ENCODE measurements at places on chromosomes 7 and 10.

DNA sequence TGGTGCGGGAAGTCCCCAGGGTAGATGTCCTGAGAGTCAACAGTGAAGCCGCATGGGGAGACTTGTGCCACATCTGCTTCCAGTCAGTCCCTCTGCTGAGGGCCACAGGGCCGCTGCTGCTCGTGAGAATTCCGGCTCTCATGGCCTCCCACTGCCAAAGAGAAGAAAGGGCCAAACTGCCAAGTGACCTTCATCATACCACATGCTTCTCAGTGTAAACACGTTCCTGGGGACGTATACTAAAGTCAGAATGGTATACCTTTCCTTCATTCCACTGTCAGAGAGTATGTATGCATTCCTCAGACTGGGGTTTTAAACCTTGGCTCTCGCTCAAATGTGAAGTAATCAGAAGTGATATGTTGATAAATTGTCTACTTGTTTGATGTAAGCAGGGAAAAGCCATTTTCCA lies 52.8 kb upstream of the SEC61G start:
- DNase-seq, result no peak

DNA sequence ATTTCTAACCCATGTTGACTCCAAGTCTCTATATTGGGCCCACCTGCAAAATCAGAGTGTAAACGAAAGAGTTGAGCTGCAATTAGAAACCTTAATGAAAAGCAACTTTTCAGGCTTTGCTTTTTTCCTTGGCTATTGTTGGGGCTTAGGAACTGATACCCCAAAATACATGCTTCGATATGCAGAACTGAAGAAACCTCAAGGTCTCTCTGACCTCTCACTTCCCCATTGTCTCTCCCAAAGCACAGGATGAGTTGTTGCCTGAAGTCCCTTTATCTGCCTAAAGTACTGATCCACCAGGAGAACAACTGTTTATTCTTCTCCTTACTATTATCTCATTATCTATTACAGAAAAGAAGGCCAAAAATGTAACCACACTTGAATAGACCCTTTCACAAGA lies 666.0 kb upstream of the LRRTM3 start:
- DNase-seq, result no peak

DNA sequence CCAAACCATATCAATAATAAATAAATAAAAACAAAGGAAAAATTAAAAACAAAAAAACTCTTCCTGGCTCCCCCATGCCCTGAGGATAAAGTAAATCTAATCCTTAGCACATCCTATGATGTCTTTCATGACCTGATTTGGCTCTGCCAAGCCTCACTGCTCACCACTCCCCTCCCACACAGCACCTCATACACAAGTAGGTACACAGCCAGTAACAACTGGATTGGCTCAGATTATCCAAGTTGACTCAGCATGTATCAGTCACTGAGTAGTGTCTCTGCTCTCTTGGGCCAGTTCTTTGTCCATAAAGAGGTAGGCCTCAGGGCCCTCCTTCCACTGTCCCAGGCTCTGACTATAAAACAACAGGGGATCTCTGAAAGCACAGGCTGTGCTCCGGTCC lies 99.6 kb downstream of the STRA8 start:
- DNase-seq, result no peak

- DNase-seq, result no peak
Observed at GRCh38 chr7:129914536-129915272, 38.1 kb downstream of the UBE2H start.

DNA sequence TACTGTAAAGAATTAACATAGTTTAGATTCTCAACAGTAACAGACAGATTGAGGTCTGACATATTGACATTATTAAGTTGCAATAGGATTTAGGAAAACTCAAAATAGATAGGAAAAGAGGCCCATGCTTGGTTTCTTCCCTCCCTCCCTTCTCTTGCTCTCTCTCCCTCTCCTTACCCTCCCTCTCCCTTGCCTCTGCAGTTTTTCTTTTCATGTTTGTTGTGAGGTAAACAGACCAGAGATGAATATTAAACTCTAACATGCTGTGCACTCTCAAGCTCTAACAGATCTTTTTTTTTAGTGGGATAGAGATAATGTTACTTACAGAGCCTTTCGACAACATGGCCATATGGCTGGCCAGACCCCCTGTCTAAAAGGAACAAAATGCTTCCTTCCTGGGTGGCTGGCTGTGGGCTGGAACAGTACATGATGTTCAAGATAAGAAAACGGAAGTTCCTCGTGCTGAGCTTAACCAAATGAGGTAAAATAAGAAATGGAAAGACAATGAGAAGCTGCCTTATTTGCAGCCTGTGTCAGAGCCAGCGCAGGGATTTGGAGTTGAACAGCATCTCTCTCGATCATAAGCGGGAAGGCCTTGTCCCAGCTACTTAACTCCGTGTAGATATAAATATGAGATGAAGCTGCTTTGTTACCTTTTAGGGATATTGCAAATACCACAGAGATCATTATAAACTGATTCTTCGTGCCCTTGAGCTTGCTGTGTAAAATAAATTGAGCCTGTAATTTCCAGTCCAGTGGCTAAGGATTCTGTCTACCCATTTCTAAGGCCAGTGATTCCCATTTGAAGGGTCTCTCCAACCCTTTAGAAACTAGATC lies 391.9 kb upstream of the NPVF start:
- DNase-seq, result no peak

DNA sequence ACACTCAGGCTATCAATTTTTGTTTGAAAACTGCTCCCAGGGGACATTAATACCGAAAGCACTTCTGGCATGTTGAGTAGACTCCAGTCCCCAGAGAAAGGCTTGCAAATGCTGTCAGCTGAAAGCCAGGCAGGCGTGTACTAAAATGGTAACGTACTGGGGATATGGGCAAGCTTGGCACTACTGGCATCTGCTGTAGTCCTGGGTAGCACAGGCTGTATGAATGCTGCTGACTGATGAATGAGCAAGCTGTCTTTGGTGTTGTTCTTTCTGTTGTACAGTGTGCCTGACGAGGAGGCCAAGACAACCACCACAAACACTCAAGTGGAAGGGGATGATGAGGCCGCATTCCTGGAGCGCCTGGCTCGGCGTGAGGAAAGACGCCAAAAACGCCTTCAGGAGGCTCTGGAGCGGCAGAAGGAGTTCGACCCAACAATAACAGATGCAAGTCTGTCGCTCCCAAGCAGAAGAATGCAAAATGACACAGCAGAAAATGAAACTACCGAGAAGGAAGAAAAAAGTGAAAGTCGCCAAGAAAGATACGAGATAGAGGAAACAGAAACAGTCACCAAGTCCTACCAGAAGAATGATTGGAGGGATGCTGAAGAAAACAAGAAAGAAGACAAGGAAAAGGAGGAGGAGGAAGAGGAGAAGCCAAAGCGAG lies 53.5 kb upstream of the AGBL3 start:
- no peak for DNase-seq

DNA sequence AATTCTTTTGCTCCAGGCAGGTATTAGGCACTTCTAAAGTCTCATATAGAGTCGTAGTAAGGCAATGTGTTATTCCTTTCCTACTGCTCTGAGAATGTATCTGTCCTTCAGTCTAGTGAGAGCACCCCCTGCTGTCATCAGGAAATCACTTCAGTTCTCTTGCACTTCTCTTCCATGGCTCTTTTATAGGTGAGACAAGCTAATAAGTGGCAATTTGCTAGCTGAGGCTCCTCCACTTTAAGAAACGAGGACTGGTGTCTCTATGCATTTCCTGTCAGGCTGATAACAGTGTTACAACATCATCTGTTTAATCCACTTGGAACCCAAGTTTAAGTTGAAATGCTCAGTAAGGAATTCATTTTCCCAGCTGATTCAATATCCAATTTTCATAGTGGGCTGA lies 350.6 kb downstream of the TFEC start:
- DNase-seq, result no peak

DNA sequence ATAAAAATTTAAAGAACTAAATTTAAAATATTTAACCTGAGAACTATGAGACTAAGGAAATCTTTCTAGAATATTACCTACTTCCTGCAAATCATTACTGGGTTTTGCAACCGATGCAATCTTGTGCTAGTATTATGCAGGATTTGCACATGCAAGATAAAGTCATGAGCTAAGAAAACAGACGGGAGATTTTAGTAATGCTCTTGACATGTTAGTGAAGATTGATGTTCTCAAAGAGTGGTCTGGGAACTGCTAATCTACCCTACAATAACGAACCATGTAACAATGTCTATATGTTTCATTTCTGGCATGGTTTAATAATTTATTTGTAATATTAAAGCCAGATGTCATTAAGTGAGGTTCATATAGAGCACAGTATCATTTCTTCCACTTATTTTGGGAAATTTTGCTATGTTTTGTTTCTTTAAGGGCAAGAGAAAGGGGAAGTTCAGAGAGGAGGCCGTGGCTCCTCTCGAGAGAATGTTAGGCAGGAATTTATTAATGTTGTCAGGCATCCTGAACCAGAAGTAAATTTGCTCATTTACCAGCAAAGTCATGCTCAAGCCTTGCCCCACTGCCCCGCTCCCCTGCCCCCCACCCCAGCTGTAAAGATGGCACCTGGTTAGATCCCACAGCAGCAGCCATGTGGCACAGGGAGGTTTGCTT lies 22.8 kb downstream of the LRRC17 start:
- no peak for DNase-seq

GRCh38 chr7:144834641-144835144 lies 1.2 kb downstream of the TPK1 start:
- DNase-seq, result no peak

DNA sequence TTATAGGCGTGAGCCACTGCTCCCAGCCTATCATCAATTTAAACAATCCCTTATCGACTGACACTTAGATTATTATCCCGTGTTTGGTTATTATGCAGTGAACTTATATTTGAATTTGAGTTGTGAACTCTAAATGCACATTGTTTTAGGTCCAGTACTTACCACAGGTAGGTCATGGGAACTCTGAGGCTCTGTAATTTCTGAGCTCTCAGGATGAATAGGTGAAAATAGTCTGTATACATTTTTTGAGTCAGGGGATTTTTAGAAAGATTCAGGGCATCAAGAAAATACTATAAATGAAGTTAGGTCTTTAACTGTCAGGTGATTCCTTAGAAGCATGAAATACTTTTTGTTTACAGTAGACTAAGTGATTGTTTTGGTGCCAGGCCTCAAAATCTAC lies 8.8 kb downstream of the CCDC136 start:
- DNase-seq, result no peak

GRCh38 chr10:75379212-75379724 lies 22.3 kb downstream of the ZNF503 start:
- DNase-seq, result peak; percentile 12

GRCh38 chr7:7479275-7479805 lies 56.3 kb downstream of the COL28A1 start:
- no peak for DNase-seq

- no peak for DNase-seq
Observed at GRCh38 chr7:82616059-82616728, 172.6 kb upstream of the CACNA2D1 start.

- DNase-seq, result no peak
Observed at GRCh38 chr10:1147810-1148209, 91.6 kb downstream of the WDR37 start.

DNA sequence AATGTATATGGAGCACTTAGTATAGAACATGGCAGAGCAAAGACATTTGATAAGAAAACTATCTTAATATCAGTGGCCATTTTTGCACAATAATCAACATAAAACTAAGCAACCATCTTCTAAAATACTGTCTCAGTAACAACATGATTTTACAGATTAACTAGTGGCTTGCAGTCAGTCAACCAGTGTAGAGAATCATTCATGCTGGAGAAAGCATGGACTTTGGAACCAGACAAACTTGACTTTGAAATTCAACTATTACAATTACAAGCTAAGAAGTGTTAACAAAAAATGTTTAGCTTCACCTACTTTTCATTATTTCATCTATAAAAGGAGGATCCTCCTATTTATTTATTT lies 27.7 kb downstream of the CUBN start:
- no peak for DNase-seq

GRCh38 chr10:15325243-15325943 lies 45.7 kb downstream of the FAM171A1 start:
- DNase-seq, result no peak

- no peak for DNase-seq
Observed at GRCh38 chr7:156618780-156619367, 21.7 kb upstream of the RNF32 start.

DNA sequence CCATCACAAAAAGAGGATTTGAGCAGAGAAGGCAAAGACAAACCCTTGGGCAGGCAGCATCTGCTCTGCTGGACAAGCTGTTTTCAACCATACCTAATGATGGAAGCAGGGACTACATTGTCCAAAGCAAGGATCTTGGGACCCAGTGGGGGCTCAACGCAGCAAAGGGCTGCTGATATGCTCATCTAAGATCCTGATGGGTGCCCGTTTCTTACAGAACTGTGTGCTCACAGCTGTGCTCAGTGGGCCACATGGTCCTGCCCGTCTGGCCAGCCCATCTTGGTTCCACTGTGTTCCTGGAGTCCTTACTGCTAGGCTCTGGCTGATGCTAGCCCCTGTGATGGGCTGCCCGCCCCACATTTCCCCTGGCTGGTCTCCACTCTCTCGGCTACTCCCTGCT lies 36.1 kb downstream of the GPRIN2 start:
- no peak for DNase-seq

Data from NCI-H2081 treated with DMSO at 0.1 percent for 48 hours (cell line).